ENCODE measurements at places on chromosomes 5 and 9.

DNA sequence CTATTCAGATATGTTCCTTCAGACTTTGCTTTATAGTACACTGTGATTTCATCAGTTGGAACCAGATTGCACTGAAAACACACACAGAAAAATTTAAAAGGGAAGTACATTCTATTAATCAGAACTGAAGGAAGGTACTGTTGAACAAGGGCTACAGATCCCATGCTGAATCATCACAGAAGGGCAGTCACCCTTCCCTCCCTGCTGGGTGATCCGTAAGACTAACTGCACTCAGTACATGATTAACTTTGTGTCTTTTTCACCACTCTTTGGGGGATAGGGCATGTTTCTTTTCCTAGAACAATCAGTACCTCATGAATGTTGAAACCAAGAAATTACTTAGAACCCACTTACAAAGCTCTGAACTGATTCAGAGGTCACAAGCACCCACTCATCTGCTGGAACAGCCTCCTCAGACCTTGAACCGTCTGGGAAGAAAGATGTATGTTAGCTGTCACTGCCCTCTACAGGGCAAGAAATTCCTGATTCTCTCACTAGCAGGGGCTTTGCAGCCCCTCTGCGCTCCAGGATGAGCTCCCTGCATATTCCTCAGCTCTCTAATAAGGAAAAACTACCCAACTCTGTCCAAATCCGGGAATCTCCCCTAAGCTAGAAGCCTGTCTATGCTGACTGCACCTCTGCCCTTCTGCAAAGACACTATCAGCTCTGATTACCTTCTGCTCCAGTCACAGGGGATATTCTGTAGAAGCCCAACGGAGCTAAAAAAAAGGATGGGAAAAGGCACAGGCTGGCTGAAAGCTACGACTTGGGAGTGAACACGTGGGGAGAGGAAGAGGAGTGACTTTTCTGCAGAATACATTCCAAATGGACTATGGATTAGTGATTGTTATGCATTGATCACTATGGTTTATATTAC is 51.0 kb downstream of the IARS1 start:
- no peak for DNase-seq

DNA sequence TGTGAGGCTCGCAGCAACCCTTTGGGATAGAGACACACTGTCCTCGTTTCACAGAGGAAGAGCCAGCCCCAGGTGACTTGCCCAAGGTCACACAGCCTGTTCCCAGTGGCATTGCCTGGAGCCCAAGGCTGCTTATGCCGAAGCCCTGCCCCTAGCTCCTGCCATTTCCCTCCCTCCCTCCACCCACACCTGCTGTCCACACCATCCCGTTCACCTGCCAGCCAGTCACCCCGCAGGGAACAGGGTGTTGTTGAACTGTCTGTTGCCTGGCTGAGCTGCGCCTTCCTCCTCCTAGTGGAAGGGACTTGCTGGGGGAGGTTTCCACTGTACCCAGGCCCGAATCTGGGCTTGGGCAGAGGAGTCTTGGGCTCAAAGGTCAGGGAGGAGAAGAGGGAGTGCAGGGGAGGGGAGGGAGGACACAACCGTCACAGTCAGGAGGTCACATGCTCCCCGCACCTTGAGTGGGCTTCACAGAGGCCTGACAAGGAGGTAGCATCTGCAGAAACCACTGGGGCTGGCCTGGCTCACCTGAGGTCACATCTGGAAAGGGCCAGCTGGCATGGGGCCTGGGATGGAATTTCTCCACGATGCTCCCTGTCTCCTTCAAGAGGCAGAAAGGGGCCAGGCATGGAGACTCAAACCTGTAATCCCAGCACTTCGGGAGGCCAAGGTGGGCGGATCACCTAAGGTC is 6.3 kb downstream of the TTC16 start:
- no peak for DNase-seq

- no peak for DNase-seq
These were observed 29.8 kb downstream of the C5orf22 start for GRCh38 chr5:31561946-31562345.

GRCh38 chr5:14408969-14409586 is 172.5 kb upstream of the OTULINL start:
- no peak for DNase-seq

DNA sequence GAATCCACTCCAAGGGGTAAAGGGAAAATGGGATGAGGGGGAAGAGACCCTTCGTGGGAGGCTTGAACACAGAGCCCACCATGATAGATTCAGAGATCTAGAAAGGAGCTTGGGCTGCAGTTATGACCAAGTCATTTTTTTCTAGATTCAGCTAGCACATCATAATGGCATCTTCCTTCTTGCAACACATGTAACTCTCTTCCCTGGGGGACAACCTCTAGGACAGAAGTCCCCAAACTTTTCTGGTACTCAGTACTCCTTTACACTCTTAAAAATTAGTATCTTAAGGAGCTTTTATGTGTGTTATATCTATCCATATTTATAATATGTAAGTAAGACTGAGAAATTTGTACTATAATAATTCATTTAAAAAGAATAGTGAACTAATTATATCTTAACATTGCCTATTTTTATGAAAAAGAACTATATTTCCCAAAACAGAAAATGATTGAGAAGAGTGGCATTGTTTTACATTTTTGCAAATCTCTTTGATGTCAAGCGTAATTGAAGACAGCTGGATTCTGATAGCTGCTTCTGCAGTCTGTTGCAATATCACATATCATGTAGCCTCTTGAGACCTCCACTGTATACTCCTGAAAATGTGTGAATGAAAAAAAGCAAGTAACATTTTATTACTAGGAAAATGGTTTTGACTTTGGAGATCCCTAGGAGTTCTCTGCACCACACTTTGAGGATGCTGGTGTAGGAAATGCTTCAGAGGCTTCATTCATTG is 875 bp downstream of the ACO1 start:
- no peak for DNase-seq

DNA sequence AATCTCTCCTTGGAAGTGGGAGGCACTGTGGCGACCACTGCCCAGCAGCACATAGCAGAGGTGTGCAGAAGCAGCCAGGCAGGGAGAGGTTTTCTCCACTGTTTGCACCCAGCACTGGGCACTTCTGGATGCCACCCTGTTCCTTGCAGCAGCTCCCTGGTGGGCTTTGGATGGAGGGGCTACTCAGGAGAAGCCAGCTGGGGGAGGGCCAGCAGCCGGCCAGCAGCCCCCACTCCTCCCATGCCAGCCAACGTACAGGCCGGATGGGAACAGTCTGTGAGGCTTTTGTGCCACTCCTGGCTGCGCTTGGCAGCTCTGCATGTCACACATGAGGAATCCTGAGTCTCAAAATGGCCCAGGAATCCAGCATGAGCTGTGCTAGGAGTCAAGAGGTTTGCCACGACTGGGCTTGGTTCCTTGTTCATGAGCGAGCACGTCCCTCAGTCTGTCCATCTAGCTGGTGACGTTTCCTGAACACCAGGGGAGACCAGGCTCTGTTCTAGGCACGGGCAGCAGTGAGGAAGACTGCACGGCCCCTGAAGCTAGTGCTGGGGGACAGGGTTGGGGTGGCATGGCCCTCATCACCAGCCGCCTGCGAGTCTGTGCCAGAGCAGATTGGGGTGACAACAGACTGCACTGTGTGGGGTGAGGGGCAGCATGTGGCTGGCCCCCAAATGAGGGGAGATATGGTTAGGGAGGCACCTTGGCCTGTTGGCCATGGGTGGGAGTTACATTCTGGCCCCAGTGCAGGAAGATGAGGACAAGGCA is 10.1 kb downstream of the PHF2 start:
- peak; percentile 48 for DNase-seq

- no peak for DNase-seq
These were observed 290.9 kb upstream of the ANKRD55 start for GRCh38 chr5:56523790-56524575.

DNA sequence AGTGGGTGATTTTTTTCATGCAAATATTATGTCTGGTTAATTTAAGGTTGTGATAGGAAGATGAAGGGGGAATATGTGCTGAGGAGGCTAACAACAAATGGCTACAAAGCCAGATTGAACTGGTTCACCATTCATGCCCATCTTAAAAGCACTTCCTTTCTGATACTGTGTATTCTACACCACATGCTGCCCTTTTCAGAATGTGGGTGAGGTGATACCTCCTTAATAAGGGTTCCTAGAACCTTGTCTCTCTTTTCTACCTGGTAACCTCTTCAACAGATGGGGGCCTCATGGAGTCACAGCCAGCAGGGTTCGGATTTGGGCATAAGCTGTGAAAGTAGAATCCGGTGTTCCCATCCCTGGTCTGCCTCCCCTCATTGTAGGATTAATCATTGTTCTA is 1064.0 kb upstream of the SEMA6A start:
- no peak for DNase-seq

DNA sequence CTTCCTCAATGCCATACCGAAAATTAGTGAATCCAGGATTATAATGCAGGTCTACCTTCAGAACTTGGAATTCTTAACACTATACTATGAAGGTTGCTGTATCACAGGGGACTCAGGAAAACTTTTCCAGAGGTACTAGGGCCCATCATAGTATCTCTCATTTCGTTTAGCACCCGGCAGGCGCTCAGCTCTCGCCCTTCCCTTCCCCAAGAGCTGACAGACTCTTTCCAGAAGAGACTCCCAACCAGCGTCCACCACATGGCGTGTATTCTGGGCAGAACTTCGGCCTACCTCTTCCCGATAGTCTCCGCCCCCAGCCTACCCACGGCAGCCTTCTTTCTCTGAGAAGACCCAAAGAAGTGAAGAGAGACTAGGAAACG is 271 bp downstream of the NOL8 start:
- no peak for DNase-seq

DNA sequence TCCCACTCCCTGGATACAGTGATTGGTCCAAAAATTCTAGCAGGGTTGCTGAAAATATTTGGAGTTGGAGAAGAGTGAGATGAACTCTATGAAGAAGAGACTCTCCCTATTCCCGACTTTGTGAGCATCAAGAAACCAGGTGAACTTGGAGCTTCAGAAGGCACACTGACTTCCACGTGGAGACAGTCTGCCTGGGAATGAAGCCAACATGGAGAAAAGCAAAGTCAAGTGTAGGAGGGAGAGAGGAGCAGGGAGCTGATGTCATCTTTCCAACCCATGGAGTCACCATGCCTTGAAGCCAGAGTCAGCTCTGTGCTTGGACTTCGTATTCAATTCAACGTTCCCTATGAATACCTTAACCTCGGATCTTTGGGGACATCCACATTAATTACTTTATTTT is 125.1 kb downstream of the NPR3 start:
- no peak for DNase-seq

DNA sequence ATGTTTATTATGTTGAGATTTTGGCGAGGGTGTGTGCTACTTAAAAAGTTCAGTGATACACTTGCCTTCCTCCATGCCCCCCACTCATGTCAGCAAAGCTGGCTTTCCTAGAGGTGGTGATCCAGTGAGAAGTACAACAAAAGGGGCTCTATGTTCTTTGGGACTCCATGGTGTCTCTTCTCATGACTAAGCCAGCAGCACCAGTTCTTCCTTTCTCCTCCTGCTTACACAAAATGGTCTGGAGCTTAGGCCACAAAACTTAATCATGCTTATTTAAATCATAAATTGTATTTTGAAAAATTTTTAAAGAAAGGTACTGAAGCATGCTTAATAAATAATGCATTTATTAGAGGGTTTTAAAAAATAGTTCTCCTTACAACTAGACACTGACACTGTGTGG is 22.4 kb downstream of the MOCS2 start:
- DNase-seq = no peak

- DNase-seq = no peak
These were observed 40.2 kb downstream of the SPEF2 start for GRCh38 chr5:35657877-35658276.

Data from activated CD8-positive, alpha-beta memory T cell treated with anti-CD3 and anti-CD28 coated beads for 24 hours (primary cell).